ENCODE measurements at places on chromosomes 2 and 18.

GRCh38 chr2:224038830-224039079 lies 331 bp downstream of the SERPINE2 start:
- DNase-seq: no peak

DNA sequence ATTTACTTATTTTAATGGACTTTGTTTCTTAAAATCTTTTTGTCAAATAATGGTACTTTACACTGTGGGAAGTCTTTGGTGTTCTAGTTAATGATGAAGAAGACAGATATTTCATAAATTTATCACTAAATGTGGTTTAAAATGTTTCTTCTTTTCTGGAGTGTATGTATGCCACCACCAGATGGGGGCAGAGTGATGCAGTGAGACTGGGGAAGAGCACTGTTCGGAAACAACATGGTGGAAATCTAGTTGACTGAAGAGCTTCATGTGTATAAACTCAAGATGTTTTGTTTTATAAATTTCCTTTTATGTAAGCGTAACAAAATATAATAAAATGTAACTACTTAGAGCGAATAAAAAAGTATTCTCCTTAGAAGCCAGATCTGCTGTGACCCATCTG lies 195.1 kb downstream of the KCNE4 start:
- no peak for DNase-seq

DNA sequence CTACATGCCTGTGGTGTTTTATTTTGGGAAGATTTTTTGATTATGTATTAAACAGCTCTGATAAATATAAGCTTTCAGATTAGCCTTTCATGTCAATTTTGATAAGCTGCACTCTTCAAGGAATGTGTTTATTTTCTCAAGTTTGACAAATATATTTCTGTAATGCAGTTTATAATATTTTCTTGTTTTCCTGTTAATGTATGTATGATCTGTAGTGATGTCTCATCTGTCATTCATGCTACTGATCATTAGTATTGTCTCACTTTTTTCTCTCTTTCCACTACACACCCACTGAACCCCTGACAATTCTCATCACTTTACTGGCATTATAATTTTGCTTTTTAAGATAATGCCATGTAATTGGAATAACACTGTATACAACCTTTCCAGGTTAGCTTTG lies 100.9 kb downstream of the TMEM18 start:
- no peak for DNase-seq

GRCh38 chr18:69490813-69491212 lies 90.1 kb downstream of the DOK6 start:
- no peak for DNase-seq

- no peak for DNase-seq
Observed at GRCh38 chr2:68280796-68281195, 28.5 kb upstream of the PPP3R1 start.
